Activated T-cell treated with anti-CD3 and anti-CD28 coated beads for 24 hours (primary cell): ENCODE measurements at places on chromosomes 1 and 21.

DNA sequence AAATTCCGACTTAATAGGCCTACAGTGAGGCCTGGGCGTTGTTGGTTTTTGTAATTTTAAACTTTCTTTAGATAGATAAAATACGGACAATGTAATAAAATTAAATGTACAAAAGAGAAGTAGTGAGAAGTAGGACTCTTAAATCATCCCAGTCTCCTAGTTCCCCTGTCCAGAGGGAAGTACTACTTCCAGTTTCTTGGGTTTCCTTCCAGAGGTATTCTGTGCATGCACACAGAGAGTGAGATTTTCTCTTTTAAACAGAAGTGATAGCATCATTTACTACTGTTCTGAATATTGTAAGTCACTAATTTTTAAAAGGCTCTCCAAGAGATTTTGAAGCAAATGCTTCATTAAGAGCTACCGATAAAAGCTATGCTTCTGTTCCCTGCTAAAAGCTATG lies 7.2 kb upstream of the FNBP1L start:
- DNase-seq, result no peak

DNA sequence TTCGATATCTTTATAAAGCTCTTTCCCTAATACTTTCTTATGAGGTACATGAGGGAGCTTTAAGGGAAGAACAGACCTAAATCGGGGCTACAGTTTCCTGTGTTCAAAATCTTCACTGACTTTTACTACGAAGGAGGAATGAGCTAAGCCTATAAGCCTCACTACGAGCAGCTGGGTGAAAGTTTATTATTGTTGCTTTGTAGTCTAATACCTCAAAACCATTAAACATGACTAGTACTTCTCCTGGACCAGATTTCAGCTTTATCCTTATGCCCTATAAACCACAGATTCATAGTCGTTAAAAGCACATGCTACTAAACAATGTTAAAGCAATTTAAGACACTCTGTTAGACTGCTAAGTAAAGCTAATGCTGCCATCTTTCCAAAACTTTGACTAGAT lies 30.2 kb downstream of the NDC1 start:
- no peak for DNase-seq

GRCh38 chr1:9311029-9311428 lies 18.3 kb downstream of the SPSB1 start:
- DNase-seq, result no peak

DNA sequence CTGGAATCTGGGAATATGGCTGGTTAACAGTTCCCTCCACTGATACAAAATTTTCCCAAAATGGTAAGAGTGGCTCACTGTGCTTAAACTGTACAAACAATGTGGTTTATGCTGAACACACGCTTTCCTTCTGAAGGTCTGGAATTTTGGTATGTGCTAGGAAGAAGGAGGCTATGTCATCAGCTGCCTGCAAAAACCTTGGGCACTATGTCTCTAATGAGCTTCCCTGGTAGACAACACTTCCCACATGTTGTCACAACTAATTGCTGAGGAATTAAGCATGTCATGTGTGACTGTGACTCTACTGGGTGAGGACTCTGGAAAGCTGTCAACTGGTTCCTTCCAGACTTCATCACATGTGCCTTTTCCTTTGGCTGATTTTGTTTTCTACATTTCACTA lies 29.2 kb downstream of the IPP start:
- no peak for DNase-seq

DNA sequence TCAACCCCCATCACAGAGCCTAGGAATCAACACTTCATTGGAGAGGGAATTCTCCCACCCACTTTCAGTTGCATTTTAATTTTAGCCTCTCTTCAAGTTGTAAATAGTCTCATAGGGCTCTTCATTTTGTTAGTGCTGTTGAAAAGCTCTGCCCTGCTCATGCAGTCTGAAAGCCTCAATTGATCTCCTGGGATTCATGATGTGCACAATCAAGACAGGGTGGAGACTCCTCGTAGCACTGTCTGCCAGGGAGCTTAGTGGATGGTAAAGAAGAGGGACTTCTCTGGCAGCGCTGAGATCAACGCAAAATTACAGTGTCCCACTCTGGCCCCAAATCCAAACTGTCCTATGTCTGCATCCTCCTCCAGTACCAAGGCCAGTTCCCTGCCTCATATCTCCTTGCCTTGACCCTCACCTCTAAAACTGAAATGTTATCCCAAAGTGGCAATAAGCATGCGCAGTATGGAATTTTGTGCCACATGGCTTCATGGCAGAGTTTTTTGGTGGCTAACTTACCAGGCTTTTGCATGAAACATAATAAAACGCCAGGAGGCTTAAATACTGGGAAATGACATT lies 282.2 kb downstream of the CACNA1E start:
- DNase-seq, result no peak

DNA sequence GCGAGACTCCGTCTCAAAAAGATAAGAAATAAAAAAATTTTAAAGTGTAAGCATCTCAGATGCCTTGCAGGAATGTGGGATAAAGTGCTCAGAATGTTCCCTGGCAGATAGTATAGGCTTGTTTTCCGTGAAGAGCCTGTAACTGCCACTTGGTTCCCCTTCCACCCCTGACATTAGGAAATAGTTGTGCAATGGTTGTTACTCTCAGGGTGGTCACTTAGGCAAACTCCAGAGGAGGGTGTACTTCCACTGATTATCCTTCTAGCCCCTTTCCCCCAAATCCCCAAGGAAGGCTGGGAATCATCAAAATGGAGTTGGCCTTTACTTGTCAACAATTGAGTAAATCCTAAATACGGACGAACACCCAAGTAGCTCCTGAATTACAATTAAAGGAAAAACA lies 10.4 kb downstream of the RPL11 start:
- no peak for DNase-seq

DNA sequence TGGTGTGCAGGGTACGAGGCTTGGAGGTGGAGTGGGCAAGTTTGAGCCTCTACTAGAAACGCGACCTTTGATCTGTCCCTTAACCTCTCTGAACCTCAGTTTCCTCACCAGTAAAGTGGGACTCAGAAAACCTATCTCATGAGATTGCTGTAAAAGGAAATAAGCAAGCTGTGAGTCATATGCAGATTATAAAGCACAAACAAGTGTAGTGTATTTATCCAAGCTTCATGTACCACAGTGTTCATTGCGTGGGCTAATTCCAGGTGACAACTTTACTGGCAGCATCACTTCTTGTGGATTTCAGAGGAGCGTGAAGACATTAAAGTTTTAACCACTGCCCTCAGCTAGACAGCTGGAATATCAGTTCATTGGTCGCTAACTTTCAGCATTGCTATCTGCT lies 44.4 kb downstream of the ZNF697 start:
- DNase-seq, result no peak

DNA sequence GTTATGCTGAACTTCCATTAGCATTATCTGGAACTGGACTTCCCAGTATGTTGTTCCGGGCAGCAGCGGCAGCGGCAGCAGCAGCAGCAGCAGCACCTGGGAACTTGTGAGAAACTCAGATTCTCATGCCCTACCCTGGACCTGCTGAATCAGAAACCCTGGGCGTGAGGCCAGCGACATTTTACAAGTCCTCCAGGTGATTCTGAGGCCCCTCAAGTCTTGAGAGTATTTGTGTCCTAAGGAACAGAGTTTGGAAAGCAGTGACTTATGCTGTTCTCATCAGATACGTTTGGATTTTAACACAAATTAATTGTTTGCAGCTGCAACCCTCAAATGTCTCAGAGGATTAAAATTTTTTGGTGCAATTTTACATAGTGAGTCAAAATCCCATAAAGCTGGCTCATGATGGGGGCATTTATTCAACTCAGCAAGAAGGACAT lies 157.2 kb upstream of the KAZN start:
- DNase-seq, result no peak

GRCh38 chr1:151920149-151920548 lies 10.8 kb upstream of the THEM4 start:
- DNase-seq, result no peak

DNA sequence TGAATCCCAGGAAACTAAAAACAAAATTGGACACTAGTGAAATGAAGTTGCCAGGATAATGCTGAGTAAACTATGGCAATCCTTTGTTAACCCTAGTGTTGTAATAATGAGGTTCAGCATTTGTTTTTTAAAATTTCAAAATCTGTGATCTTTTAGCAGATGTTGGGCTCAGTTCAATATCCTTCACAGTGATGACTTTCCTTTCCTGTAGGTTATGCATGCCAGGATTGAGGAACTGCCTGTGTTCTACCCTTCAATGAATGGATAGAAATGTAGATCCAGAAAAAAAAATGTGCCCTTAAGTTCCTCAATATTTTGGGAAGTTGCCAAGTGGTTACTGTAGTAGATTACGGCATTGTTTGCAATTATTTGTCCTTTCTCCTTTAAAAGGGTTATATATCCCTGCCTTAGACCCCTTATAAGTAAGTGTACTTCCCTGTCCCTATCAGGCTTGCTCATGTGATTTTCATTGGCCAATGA lies 35.5 kb upstream of the IRF2BP2 start:
- DNase-seq, result no peak

- no peak for DNase-seq
Measured at GRCh38 chr1:190436615-190437014, 41.0 kb downstream of the BRINP3 start.

GRCh38 chr1:28882009-28882628 lies 32.2 kb upstream of the EPB41 start:
- DNase-seq, result peak; percentile 75

GRCh38 chr1:71074681-71075080 lies 6.2 kb downstream of the ZRANB2 start:
- no peak for DNase-seq

- DNase-seq, result no peak
Measured at GRCh38 chr21:45443595-45444181, 38.7 kb downstream of the COL18A1 start.

GRCh38 chr1:97599447-97599846 lies 321.4 kb downstream of the DPYD start:
- DNase-seq, result no peak

GRCh38 chr1:58573705-58574591 lies 3.1 kb downstream of the TACSTD2 start:
- peak; percentile 20 for DNase-seq

DNA sequence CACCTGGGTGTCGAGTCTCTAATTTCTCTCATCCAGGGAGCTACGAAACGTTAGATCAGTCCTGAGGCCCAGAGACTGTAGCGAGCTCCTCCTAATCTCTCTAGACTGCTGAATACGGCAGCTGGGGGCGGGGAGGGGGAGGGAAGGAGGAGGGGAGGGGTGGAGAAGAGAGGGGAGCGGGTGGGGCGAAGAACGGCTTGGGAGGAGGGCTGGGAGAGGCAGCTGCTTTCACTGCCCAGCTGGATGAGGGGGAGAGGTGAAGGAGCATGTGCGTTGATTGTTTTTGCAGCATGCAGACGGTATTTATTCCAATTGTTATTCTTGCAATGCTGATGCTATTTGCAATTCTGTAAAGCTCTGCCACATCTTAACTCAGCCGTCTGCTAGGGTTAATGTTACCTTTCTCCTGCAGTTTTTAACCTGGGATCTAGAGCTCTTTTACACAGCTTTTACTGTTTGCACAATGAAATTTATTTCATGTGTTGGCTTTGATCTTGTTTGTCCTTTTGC lies 790 bp downstream of the DNAJC6 start:
- no peak for DNase-seq

DNA sequence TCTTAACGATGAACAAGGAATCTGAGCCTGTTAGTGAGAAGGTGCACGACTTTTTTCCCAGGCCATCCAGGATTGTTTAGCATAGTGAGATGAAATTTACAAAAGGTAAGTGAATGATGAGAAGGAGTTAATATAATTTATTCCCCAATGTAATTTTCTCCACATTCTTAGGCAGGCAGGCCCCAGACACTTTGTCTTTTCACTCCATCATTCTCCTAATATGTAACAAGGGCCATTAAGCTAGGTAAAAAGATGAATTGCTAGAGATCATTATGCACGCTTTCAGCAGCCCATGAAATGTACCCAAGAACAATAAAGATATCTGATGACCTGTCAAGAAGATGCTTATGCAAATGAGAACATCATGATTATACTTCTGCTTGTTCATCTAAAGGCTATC lies 24.1 kb downstream of the NIBAN1 start:
- DNase-seq, result no peak

DNA sequence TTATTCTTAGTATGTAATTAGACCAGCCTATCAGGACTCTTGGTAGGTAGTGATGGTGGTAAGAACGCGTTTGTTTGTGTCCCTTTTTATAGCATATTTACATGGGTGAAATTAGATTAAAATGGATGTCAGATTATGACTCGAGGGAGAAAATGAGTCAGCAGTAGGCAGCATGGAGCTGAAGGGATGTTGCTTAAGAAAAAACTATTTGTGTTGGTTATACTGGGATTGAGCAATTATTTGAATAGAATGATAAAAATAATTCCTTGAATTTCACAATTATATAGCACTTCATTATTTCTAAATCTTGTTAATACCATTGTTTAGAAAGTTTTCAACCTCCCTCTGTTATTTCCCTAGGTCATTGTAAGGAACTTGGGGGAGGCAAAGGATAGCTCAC lies 348.8 kb downstream of the RYR2 start:
- DNase-seq, result no peak

- no peak for DNase-seq
Measured at GRCh38 chr1:99247199-99247598, 17.1 kb upstream of the PLPPR4 start.

- no peak for DNase-seq
Measured at GRCh38 chr1:28860332-28861073, 48.5 kb downstream of the OPRD1 start.

DNA sequence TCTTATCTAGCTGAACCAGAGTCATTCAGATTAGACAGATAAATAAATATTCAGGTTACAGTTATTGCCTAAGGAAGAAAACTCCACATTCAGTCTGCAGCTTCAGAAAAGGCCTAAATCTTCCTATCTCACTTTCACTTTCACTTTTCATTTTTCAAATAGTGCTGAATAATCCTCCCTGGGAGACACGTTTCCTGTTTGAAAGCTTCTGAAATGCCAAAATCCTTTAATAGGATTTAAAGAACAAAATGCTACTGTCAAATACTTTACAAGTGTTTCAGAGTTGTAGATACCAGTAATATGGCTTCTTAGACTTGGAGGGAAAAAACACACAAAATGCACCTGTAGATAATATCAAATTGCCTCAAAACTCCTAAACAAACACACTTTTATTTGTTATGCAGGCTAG lies 3.9 kb downstream of the PSMB2 start:
- no peak for DNase-seq

GRCh38 chr1:55033265-55033614 lies 6.1 kb upstream of the PCSK9 start:
- DNase-seq, result no peak

DNA sequence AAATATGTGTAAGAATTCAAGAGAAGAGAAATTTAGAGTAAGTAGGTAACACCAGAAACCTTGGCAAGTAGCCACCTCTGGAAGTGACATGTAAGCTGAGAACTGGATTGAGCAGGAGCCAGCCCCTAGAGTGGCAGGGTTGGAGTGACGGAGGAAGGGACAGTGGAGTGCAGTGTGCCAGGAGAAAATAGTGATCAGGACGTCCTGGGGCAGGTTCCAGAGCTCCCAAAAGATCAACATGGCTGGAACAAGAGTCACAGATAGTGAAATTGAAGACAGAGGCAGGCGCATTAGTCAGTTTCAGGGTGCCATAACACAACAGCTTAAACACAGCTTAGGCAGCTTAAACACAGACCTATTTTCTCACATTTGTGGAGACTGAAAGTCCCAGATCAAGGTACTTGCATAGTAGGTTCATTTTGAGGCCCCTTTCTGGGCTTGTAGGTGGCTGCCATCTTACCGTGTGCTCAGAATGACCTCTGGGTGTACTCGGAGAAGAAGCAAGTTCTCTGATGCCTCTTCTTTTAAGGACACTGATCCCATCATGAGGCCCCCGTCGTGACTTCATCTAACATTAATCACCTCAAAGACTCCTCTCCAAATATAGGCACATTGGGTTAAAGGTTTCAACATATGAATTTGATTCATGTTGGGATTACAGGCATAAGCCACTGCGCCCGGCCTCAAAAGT lies 37.2 kb downstream of the GNPAT start:
- no peak for DNase-seq

- DNase-seq, result peak; percentile 28
Measured at GRCh38 chr21:41167348-41168342, at the start of gene BACE2. Gene BACE2 (plus strand): TSS chr21:41168160. CDS start chr21:41168264, 104 bp downstream.
